NCI-H2107 (cell line): ENCODE measurements at places on chromosomes 4 and X.

DNA sequence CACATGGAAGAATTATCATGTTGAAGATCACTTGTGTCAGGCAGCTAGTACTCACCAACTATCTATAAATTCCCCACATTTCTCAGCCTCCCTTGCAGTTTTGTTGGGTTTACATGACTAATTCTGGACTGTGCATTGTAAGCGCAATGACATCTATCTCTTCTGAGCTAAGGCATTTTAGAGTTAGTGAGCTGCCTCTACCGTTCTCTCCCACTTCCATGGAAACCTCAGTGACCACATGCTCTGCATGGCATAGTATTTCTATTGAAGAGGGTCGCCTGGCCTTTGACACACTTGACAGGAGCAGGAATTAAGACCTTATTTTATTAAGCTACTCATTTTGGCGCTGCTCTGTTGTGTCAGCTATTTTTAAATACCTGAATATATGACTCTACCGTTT lies 67.5 kb upstream of the NPY2R start:
- DNase-seq = no peak

DNA sequence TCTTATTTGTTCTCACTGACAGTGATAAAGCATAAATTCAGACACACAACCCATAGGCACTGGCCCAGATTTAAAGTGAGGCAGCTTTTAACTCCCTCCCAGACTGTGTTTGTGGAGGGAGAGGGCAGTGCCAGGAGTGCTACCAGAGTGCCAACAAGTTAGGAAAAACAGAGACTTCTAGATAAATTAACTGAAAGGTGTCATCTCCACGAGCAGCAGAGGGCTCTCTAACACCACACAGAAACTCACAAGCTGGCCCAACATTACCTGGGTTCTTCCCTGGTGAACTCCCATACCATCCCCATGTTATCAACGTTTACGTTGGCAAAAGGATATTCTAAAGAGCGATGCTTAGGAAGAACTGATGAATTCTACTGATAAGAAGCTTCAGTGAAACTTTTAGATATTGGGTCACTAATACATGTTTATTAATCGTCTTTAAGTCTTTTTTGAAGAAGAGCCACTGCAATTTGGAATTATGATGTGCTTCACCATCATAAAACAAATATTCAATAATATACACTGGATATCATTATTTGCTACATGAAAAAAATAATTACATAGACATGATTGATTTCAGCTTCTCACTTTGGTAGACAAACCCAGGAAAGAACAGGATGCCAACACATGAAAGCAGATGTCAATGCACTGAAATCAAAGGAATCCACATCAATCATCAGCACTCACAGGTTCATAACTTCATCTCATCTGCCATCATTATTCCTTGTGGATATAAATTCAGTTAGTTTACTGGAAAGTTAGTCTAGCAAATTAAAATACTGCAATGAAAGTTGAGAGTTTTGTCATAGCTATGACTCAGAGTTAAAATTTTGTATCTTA lies 121.2 kb upstream of the NAP1L5 start:
- peak; percentile 15 for DNase-seq

- no peak for DNase-seq
Observed at GRCh38 chr4:4349867-4350266, 37.0 kb upstream of the NSG1 start.

DNA sequence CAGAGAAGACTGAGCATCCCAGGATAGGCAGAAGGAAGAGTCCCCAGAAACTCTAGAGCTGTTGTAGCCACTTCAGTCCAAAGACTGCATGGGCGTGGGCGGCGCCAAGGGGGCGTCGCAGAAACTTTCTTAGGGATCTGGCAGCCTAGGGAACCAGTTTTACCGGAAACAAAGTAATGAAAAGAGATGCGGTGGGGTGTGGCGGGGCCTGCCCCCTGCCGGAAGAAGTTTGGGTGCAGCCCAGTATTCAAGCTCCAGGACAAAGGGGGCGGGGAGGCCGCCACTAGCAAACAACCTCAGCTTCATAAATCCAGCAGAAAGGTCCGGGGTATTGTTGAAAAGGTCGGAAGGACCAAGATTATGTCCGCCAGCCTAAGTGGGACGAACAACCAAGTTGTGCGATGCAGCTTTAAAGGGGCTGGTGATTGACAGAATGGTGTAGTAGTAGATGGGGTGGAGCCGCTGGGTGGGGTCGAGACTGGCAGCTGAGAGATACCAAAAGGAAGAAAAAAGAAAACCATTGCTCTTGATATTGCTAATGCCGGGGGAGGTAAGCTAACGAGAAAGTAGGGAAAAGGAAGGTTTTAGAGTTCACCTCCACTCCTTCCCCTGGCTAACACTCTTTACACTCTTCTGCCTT lies 190.5 kb downstream of the RRAGB start:
- DNase-seq = no peak

GRCh38 chr4:48141048-48141447 lies 7.0 kb upstream of the TXK start:
- no peak for DNase-seq

- no peak for DNase-seq
Observed at GRCh38 chr4:3202836-3203820, 45.8 kb upstream of the MSANTD1 start.

GRCh38 chrX:65508851-65509250 lies 25.7 kb downstream of the LAS1L start:
- no peak for DNase-seq

- DNase-seq = no peak
Observed at GRCh38 chr4:10747186-10747585, 62.6 kb upstream of the CLNK start.
